Bronchus fibroblast of lung (primary cell): ENCODE measurements at places on chromosomes 3 and 15. TPM values are rescaled to one million over a fixed set of nuclear protein-coding genes. Genes with fewer than 3 reads are reported as not detected.

NEIL1 gene
- total RNA-seq, result 2.1 and 6.7 TPM in 2 replicates

RTP3 gene
- not detected in 2 replicates for total RNA-seq

DLL4 gene
- total RNA-seq, result under 0.01 and 0.15 TPM in 2 replicates

ACOX2 gene
- total RNA-seq, result 5.4 and 6.4 TPM in 2 replicates

SLC28A1 gene
- total RNA-seq, result not detected in 2 replicates

XCR1 gene
- not detected in 2 replicates for total RNA-seq

IGSF10 gene
- 0.15 and 0.17 TPM in 2 replicates for total RNA-seq

HCN4 gene
- not detected in 2 replicates for total RNA-seq

PLSCR2 gene
- total RNA-seq, result not detected in 2 replicates

MELTF gene
- 3.7 and 5.2 TPM in 2 replicates for total RNA-seq

UACA gene
- 24.2 and 29.1 TPM in 2 replicates for total RNA-seq

DUOX1 gene
- total RNA-seq, result under 0.01 TPM in 1 of 2 replicates, not detected in the other

SLC9C1 gene
- under 0.01 TPM in 1 of 2 replicates, not detected in the other for total RNA-seq

FAM174B gene
- 0.84 and 1.3 TPM in 2 replicates for total RNA-seq

SNX4 gene
- total RNA-seq, result 18.9 and 19.7 TPM in 2 replicates

CX3CR1 gene
- total RNA-seq, result 0.15 TPM in 1 of 2 replicates, not detected in the other

FAM131A gene
- 21.6 and 23.5 TPM in 2 replicates for total RNA-seq

ITIH4 gene
- 0.45 and 0.67 TPM in 2 replicates for total RNA-seq

ZNF80 gene
- total RNA-seq, result not detected in 2 replicates

SNX22 gene
- under 0.01 and 0.17 TPM in 2 replicates for total RNA-seq

CMTM8 gene
- total RNA-seq, result 1.0 and 1.5 TPM in 2 replicates

WDR93 gene
- 0.15 TPM in 1 of 2 replicates, not detected in the other for total RNA-seq

IL5RA gene
- not detected in 2 replicates for total RNA-seq

STT3B gene
- total RNA-seq, result 79.4 and 88.8 TPM in 2 replicates

RFT1 gene
- total RNA-seq, result 14.8 and 16.9 TPM in 2 replicates

P2RY1 gene
- total RNA-seq, result 0.17 and 0.30 TPM in 2 replicates

SLC6A11 gene
- total RNA-seq, result not detected in 2 replicates

GP5 gene
- under 0.01 TPM in 1 of 2 replicates, not detected in the other for total RNA-seq

ZDHHC3 gene
- total RNA-seq, result 48.6 and 53.2 TPM in 2 replicates

CHRNA7 gene
- not detected in 2 replicates for total RNA-seq

CALML4 gene
- total RNA-seq, result 2.7 and 4.4 TPM in 2 replicates

PCLAF gene
- 40.7 and 44.2 TPM in 2 replicates for total RNA-seq

PCSK6 gene
- 0.17 TPM in 1 of 2 replicates, not detected in the other for total RNA-seq

KY gene
- not detected in 2 replicates for total RNA-seq

LIPH gene
- total RNA-seq, result under 0.01 TPM in 1 of 2 replicates, not detected in the other
